Activated CD4-positive, alpha-beta T cell treated with anti-CD3 and anti-CD28 coated beads for 36 hours (primary cell): ENCODE measurements at places on chromosomes 4 and X.

- peak; percentile 59 for DNase-seq
Observed at GRCh38 chrX:22060415-22061280, 28.5 kb downstream of the PHEX start.

DNA sequence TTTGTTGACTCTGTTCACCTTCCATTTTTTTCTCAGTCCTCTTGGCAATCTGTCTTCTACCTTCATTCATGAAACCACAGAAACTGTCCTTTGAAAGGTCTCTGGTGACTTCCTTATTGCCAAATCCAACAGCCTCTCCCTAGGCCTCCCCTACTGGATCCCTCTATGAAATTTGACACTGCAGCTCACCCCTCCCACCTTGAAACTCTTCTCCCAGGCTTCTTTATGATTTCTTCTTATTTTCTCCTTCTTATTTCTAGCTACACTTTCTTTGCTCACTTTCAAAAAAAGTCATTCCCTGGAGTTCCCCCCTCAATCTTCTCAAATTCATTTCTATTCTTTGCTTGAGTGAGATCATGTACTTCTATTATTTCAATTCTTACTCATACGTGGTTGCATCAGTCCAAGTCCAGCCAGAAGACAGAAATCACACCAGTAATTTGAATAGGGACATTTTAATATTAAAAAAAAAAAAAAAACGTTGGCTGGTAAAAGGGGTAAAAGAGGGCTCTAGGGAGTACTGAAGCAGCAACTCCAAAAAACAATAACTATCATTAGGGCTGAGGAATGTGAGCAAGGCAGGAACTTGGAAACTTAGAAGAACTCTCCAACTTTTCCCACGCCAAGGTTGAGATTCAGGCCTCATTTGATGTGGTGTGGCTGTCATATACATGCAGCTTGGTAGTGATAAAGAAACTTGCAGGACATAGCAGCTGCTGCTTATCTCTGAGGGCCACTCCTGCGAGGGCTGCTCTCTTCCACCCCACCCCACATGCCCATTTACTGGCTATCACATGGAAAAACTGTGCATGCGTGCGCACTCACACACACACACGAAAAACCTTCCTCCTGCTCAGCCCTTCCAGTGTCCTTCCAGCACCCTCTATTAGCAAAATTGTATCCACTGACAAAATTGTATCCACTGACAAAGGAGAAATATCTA, 169.8 kb upstream of the GALNT7 start:
- no peak for DNase-seq

DNA sequence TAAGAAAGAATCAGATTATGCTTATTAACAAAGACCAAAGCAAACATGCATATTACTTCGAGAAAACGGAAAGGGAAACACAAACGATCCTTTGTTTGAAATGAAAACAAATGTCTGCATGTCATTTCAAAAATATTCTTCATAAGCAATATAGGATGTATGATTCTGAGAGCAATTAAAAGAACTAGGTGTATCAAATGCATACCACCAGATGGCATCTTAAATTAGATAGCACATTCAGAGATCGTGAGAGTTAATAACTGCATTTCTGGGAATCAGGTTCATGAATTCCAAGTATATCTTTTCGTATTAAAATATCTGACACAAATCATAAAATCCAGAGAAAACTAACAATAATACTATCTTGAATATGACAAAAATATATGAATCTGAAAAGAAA, 159.5 kb downstream of the PPP3CA start:
- DNase-seq: no peak

DNA sequence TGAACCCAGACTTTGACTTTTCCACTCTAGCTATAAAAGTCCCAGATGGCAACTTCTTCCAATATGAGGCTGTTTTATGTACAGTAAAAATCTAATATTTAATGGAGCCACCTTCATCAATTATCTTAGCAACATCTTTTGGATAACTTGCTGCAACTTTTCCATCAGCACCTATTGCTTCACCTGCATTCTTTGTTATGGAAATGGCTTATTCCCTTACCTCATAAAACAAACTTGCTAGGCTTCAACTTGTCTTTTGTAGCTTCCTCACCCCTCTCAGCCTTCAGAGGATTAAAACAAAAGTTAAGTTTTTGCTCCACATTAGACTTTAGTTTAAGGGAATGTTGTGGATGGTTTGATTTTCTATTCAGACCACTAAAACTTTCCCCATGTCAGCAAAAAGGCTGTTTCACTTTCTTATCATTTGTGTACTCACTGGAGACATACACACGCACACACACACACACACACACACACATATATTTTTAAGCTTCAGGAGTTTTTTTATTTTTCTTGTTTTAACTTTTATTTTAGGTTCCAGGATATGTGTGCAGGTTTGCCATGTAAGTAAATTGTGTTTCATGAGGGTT, 1296.1 kb upstream of the PABPC4L start:
- no peak for DNase-seq

DNA sequence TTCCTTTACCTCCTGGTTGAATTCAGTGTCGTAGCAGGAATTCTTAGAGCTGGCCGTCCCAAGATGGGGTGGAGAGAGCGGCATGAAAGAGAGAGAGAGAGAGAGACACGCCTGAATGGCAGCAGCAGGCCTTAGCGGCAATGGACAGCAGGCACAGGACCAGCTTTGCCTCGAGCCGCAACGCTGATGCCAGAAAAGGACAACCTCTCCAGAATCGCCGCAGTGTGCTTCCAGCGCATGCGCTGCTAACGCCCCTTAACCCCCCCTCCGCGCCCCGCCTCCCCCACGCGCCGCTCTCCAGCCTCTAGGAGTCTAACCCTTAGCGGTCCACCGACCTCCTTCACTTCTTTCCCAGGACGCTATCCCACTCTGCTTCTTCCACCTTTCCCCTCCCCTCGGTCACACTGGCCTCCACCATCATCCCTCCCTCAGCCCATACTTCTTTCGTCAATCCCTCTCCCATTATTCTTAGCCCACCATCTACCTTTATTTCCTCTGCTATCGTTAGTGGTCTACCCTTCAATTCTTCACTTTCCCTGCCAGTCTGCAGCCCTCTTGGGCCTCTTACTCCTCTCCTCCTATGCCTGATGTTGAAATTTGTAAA, 10.5 kb upstream of the ZCCHC13 start:
- DNase-seq: peak; percentile 81

DNA sequence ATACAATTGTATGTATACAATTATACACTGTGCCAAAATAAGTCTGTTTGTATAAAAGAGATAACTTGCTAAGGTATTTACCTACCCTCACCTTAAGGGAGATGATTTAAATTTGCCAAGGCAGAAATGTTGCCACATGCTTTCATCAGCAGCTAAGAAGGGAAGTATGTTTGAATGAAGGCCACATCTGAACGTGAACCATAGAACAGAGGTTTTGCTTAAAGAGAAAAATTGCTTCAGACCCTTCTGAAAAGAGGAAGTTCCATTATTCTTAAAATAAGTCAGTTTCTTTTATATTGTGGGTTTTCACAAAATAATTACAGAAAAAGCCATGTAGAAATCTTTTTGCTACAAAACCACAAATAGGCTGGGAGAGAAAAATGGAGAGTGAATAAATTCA, 621.5 kb upstream of the HTR2C start:
- no peak for DNase-seq

- no peak for DNase-seq
Observed at GRCh38 chrX:77900688-77901087, 1.4 kb downstream of the COX7B start.

DNA sequence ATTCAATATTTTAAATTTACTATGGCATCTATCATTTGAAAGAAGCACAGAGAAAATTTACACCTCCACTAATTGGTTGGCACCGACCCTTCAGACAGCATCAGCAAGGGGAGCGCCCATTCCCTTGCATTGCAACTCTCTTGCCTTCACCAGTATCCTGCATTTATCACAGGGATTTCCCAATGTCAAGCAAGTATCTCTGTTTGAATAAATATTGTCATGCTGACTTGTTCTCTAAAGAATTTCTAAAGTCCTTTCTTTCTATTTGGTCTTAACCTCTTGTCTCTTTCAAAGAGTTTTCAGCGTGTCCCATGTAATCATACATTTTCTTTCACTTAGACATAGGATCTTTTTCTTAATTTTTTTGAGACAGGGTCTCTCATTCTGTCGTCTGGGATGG, 10.4 kb downstream of the DCTD start:
- DNase-seq: no peak

DNA sequence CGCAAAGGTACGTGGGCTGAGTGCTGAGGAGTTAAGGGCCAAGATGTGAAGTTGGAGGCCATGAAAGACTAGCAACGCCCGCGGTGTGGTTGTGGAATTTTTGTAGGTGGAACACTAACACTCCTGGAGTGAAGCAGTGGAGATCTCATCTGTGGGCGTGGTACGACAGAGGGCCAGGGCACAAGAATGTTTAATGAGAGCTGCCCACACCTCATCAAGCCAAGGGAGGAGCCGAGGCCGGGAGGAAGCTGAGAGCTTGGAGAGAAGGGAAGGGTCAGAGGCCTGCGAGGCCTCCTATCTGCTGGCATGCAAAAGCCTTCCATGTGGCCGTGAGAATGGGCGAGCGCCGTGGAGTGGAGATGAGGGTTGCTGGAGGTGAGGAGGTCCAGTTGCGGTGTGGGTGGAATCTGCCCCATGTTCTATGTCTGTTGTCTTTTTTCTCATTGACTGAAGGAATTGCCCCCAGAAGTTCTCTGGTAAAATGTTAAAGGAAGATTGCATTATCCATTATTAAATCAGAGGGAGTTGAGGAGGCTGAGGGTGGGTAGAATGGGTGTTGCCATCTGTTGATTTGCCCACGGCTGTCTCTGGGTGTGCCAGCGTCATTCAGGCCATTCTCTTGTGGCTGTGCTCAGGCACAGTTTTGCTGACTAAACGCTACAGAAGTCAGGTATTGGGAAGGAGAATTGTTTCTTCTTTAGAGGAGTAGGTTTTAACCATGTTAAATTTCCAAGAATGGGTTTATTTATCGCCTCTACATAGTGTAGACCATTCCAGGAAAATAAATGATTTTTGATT, 19.8 kb downstream of the SNX25 start:
- no peak for DNase-seq

- no peak for DNase-seq
Observed at GRCh38 chrX:30939928-30940327, 50.9 kb upstream of the TAB3 start.
